GM23248 (cell line): ENCODE measurements at places on chromosomes 4 and X. TPM values are rescaled to one million over a fixed set of nuclear protein-coding genes. Genes with fewer than 3 reads are reported as not detected.

PLP1 gene
- 0.22 and 0.76 TPM in 2 replicates for total RNA-seq

PARM1 gene
- under 0.01 TPM in 1 of 2 replicates, not detected in the other for total RNA-seq

ZFP42 gene
- total RNA-seq: not detected in 2 replicates

GABRB1 gene
- total RNA-seq: not detected in 2 replicates
